Activated CD8-positive, alpha-beta memory T cell treated with anti-CD3 and anti-CD28 coated beads, Interleukin-2, amount 10 ng/mL, durations not matched to agents 7 days and 5 days (primary cell): ENCODE measurements at places on chromosomes 7 and 10. TPM values are rescaled to one million over a fixed set of nuclear protein-coding genes. Genes with fewer than 3 reads are reported as not detected.

CYP2E1 gene
- total RNA-seq = 0.26 TPM

AKR1B1 gene
- 96.2 TPM for total RNA-seq

UNCX gene
- total RNA-seq = not detected

SGCE gene
- total RNA-seq = 2.4 TPM

CNNM1 gene
- total RNA-seq = not detected

VWC2 gene
- total RNA-seq = not detected

DNAJB12 gene
- 25.5 TPM for total RNA-seq

HABP2 gene
- not detected for total RNA-seq

ANTXRL gene
- not detected for total RNA-seq

GPNMB gene
- 0.82 TPM for total RNA-seq

AGAP4 gene
- 22.0 TPM for total RNA-seq

C10orf143 gene
- total RNA-seq = 2.7 TPM

PPIF gene
- 144 TPM for total RNA-seq

EPO gene
- total RNA-seq = not detected

C10orf53 gene
- not detected for total RNA-seq

ZNF239 gene
- 0.26 TPM for total RNA-seq

GRM3 gene
- not detected for total RNA-seq
